Activated naive CD8-positive, alpha-beta T cell treated with anti-CD3 and anti-CD28 coated beads for 36 hours (primary cell): ENCODE measurements at places on chromosomes 2 and 18. TPM values are rescaled to one million over a fixed set of nuclear protein-coding genes. Genes with fewer than 3 reads are reported as not detected.
A peak's percentile ranks its signal among the peaks of the same experiment; 100 is the strongest.

- DNase-seq: no peak
Observed at GRCh38 chr2:64327129-64327509, 126.8 kb upstream of the LGALSL start.

GRCh38 chr2:112644155-112644932 lies 1.4 kb upstream of the SLC20A1 start:
- no peak for DNase-seq

DNA sequence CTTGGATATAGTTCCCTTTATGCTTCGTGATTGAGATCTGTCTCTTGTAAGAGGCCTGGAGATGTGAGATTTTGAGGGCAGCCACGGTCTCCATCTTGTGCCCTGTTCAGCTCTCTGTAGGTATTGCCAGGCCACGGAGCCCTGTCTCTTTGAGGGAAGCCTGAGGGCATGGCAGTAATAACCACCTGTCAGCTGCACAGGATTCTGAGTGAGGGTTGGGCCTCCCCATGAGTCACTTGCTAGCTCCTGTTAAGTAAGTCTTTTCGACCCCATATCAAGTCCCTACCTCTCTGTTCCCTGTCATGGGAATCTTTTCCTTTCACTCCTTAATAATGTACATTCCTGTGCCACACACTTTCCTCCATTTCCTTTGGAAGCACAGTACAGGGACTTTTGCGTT lies 20.4 kb downstream of the LYPD6B start:
- no peak for DNase-seq

- DNase-seq: no peak
Observed at GRCh38 chr2:47737-48136, 1.4 kb upstream of the FAM110C start.

DNA sequence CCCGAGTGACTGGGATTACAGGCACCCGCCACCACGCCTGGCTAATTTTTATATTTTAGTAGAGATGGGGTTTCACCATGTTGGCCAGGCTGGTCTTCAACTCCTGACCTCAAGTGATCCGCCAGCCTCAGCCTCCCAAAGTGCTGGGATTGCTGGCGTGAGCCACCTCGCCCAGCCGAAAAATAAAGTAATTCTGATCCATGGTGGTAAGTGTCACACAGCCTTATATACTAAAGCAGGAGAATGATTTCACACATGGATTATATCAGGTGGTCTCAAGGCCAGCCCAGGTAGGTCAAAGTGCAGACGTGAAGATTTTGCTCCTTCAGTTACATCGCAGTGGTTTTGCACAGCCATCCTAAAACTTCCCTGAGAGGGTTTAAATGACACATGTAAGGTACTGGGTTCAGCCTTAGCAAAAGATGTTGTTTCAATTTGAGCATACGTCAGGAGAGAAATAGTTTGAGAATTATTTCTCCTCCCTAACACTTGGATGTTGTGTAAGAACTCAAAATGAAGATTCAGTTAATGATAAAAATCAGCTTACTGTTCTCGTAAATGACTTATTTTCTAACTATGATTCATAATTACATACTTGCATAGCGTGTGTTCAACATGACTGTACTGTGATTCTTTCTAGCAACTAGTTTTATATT lies 93.0 kb upstream of the SLC39A10 start:
- DNase-seq: no peak

GRCh38 chr2:22737144-22737543 lies 647.8 kb upstream of the KLHL29 start:
- DNase-seq: no peak

GRCh38 chr2:37711308-37711731 lies 39.9 kb upstream of the CDC42EP3 start:
- DNase-seq: peak; percentile 28

GRCh38 chr2:55051026-55051866 lies 995 bp upstream of the RTN4 start:
- peak; percentile 23 for DNase-seq

DNA sequence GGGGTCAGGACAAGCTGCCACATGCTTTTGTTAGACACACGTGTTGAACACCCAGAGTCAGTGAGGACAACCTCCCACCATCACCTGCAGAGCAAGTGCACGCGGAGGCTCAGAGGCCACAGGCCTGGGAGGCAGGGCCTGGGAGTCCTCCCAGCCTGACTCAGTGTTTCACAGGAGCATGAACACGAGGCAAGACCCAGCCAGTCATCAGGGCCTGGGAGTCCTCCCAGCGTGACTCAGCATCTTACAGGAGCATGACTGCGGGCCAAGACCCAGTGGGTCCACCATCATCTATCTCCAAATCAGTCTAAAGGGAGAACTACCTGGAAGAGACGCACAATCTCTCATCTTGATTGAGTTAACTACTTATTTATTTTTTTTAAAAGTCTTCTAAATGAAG lies 112.6 kb upstream of the PXDN start:
- no peak for DNase-seq

DNA sequence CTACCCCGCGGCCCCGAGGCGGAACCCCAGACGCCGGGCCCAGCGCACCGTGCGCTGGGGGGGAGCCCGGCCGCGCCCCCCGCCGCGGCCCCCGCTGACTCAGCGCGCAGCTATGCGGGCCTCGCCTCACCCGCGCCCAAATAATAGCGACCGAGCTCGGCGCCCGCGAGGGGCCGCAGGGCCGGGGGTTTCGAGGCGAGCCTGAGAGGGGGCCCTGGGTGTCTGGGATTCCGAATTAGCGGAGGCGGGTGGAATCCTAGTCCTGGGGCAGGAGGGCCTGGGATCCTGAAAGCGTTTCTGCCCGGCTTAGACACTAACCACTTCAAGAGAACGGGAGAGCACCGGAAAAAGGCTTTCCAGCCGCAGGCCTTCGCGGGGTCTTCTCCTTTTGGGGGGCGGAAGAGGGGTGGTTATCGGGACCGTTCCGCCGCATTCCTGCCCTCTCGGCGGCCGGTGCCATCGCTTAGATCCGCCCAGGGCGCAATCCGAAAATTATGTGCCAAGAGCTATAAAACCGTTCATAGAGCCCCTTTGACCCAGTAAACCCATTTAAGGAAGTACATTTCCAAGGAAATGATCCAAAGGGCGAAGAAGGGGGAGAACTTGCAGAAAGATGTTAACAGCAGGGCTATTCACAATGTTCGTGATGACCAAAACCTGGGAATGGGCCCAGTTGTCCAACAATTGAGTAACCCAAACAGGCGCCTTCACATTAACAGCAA lies 681 bp upstream of the ROCK2 start:
- peak; percentile 41 for DNase-seq

DNA sequence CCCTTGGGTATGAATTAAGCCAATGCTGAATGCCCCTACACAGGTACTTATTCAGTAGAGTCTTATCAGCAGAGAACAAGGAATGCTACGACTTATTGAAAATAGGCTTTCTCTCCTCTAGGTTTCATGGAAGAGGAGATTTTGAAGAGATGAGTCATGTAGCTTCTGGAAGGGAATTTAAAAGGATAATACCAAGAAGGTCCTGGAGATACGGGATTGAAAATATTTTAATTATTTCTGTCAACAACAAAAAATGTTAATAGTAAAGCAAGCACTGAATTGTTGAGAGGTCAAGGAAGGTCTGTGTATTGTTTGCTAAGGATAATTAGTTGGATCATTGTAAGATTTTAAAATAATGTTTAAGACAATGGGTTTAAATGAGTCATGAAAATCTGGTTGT lies 293.0 kb upstream of the SPHKAP start:
- DNase-seq: no peak

- no peak for DNase-seq
Observed at GRCh38 chr18:354471-354870, 86.6 kb upstream of the THOC1 start.

GRCh38 chr2:162509288-162509968 lies 165.5 kb downstream of the GCA start:
- no peak for DNase-seq

GRCh38 chr2:233810385-233810784 lies 32.3 kb downstream of the MROH2A start:
- DNase-seq: no peak

GRCh38 chr2:234818937-234819336 lies 132.9 kb upstream of the SH3BP4 start:
- DNase-seq: no peak

- DNase-seq: no peak
Observed at GRCh38 chr18:41038071-41038470, 917.0 kb upstream of the PIK3C3 start.

DNA sequence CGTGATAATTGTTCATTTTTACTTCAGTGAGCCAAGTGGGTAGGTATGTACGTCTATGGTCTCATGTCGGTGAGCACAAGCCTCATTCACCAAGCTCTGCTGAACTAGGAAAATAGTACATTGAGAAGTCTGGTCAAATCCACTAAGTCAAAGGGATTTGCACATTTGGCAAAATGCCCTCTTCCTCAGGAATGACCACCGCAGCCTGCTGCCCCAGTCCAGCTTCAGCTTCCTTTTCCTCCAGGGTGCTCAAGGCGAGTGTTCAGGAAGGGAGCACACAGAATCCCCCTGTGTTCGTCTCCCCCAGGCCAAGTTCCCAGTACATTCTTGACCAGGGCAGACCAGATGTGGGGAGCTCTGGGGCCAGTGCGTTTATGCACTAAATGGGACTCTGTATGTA lies 23.0 kb downstream of the TCF7L1 start:
- DNase-seq: no peak

DNA sequence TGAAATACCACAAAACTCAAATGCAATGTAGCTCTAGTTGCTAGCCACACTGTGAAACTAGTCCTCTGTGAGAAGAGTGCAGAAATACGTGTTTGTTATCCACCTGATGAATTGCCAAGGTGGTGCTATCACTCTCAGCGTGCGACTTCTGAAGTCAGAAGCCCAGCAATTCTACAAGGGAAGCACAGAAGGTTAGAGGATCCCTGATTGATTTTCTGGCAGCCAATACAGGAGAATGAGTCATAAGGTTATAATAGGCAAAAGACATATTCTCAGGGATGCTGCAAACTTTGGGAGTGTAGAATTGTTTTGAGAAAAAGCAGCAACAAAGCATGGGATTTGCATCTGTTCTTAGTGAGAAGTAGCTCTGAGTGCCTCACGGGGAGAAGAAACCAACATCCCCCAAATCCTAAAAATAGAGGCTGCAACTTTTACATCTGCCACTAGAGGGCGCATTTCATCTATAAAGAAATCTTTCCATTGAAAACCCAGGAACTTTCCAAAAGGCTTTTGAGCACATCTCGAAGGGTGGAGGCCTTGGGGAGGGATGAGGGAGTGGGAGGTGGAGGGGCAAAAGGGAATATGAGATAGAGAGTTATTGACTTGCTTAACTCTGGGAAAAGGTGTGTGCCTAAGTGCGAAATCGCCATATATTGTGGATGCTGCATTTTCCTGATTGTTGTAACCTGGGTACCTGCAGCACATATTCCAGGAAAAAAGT lies 78.0 kb downstream of the TMEM182 start:
- DNase-seq: no peak

- no peak for DNase-seq
Observed at GRCh38 chr2:219252570-219252899, 508 bp upstream of the TUBA4B start.

DNA sequence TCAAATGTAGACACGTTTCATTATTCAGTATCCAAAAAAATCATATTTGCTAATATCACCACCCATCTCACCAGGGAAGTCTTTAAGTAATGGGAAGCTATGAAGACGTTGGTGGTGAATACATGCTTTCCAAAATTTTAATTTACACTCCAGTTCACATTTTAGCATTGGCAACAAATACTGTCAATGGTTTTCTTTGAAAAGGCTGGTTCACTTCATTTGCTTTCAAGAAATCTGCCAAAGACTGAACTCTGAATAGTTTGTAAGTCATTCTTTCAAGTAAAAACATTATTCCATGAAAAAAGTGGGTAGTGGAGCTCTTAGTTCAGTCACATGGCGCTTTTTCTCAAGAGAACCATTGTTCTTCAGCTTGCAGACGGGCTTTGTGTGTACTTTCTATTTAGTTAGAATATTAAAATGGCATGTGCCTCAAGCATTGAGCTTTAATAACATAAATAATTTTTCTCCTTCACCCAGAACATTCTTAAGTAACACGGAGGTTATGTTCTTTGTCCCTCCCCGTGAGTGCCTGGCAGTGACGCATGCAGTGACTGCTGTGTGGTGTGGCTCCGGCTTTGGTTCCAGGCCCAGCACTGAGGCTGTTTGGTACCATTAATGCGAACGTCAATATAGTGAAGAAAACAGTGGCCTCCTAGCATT lies 300.0 kb upstream of the HDAC4 start:
- no peak for DNase-seq

DNA sequence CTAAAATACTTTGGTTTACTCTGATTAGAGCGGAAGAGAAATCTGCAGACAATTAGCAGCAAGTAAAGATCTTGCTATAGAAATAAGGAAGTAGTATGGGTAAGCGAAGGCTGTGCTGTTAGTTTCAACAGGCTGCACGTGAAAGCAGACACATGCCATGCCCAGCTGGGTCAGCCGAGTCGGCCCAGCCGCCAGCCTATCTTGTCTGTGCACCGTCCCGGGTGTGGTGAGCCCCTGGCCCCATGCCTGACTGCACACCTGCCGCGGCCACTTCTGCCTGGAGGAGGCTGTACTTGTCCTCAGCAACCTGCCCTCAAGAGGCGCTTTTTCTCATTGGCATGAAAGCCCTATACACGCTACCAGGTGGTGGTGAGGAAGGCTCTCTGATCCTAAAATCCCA lies 185.5 kb downstream of the SEPTIN10 start:
- no peak for DNase-seq

- no peak for DNase-seq
Observed at GRCh38 chr18:7415081-7415894, 151.8 kb upstream of the PTPRM start.

DNA sequence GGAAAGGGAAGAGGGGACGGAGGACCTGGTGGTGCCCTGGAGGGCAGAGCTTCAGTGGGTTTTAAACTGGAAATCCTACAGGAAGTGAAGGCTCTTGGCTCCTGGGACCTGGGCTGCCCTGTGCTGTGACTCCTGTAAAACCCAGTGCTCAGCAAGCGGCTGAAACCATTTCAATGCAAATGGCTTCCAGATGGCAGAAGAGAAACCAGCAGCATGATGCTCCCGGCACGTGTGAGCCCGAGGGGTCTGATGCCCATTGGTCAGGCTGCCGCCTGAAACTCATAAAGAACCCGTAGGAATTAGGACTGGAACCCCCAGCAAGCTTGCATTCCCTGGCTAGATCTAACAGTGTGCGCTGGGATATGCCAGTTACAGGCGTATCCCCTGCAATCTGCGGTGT lies 109.2 kb upstream of the THOC1 start:
- DNase-seq: no peak

TUBB8B gene
- not detected for total RNA-seq

SNORC gene
- total RNA-seq: 1.5 TPM

MROH2A gene
- not detected for total RNA-seq

CFC1 gene
- total RNA-seq: not detected

HOXD12 gene
- not detected for total RNA-seq

ANKRD29 gene
- not detected for total RNA-seq

TGFA gene
- 0.25 TPM for total RNA-seq

COL5A2 gene
- total RNA-seq: 3.3 TPM

PER2 gene
- 15.3 TPM for total RNA-seq

SERPINB12 gene
- not detected for total RNA-seq

LYPD6B gene
- total RNA-seq: not detected

KCNG3 gene
- total RNA-seq: 0.48 TPM

DTNA gene
- total RNA-seq: 0.58 TPM

NR4A2 gene
- total RNA-seq: 47.7 TPM

KCNG2 gene
- not detected for total RNA-seq

METTL4 gene
- total RNA-seq: 20.4 TPM

PRKAG3 gene
- total RNA-seq: not detected
